T-helper 1 cell (primary cell): ENCODE measurements at places on chromosomes 5 and 9.

DNA sequence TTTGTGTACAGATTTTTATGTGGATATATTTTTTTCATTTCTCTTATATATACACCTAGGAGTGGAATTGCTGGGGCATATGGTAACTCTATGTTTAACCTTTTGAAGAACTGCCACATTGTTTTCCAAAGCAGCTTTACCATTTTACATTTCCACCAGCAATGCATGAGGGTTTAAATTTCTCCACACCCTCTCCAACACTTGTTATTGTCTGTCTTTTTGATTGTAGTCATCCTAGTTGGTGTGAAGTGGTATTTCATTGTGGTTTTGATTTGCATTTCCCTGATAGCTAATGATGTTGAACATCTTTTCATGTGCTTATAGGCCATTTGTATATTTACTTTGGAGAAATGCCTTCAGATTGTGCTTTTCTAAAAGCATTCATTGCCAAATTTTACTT is 39.1 kb downstream of the YTHDC2 start:
- DNase-seq, result no peak

GRCh38 chr9:130275156-130275555 is 9.6 kb downstream of the HMCN2 start:
- no peak for DNase-seq

GRCh38 chr9:75788006-75788634 is 102.4 kb upstream of the PCSK5 start:
- no peak for DNase-seq

- no peak for DNase-seq
These were observed 1093.8 kb upstream of the CDH9 start for GRCh38 chr5:28132151-28132550.

DNA sequence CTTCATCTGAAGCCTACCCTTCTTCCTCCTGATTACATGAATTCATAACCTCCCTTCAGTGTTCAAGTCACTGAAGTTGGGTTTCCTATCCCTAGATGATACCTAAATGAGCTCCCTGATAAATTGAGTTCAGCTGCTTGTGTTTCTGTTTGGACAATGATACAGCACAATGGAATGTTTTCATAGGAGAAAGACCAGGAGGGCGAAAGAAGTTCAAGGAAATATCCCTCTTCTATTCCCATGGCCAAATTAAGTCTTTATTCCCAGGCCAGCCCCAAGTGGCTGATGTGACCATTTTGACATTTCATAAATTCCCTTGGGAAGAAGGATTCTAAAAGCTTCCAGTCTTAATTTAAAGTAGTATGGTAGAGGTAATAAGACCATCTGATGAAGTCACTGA is 555.8 kb upstream of the CLINT1 start:
- no peak for DNase-seq

- DNase-seq, result no peak
These were observed 114.4 kb upstream of the SLIT3 start for GRCh38 chr5:169415371-169415770.

DNA sequence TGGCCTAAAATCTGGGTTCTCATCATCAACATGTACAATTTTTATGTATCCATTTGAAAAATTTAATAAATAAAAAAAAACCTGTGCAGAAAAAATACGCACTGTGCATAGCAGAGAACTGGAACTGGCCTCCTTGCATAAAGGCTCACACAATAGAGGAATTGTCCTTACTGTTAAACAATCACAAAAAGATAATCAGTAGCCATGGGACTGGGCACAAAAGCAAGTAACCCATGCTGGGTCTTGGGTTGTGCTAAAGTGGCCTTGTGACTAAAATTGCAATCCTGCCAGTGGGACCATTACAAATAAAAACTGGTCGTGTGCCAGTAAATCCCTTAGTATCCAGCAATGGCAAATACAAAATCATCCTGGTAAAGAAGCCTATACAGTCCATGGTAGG is 1646.6 kb downstream of the MAT2B start:
- DNase-seq, result no peak

DNA sequence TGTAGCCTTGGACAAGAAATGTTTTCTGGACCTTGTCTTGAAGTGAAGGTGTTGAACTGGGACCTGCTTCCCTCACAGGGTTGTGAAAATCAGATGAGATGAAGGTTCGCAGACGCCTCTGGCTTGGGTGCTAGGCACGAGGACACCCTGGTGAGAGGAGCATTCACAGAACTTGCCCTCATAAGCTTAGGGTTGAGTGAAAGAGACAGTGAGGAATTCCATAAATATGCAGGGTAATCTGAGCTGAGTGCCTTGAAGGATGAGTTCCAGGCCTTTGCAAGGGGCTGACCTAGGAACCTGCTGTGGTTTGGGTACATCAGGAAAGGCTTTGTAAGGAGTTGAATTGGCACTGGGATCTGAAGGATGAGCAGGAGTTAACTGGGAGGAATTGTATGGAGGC is 75.7 kb upstream of the SAP30L start:
- DNase-seq, result no peak

DNA sequence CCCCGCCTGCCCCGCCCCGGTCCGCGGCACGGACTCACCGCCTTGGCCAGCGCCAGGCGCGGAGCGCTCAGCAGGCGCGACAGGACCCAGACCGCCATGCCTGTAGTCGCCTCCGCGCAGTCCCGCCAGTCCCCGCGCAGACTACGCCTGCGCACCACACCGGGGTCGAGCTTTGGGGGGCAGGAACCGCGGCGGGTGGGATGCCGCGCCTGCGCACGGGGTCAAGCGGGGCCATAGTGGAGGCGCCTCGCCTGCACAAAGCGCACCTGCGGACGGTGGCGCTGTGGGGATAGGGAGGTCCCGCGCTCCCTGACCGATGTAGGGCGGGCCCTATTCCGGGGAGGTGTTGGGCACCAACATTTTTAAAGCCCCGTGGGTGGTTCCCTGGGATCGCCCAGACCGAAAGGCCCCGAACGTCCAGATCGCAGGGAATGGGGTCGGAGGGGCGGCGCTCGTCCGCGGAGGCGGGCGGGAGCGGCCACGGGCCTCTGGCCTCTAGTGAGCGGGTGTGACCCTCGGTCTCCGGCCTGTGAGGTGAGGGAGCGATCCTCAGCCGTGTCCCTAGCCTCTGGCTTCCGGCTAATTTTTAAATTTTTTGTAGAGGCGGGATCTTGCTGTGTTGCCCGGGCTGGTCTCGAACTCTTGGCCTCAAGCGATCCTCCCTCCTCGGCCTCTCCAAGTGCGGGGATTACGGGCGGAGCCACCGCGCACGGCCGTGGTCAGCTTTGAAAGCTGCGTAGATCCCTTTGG is 70.8 kb upstream of the LPCAT1 start:
- peak; percentile 54 for DNase-seq
